ENCODE measurements at places on chromosomes 2 and 18. TPM values are rescaled to one million over a fixed set of nuclear protein-coding genes. Genes with fewer than 3 reads are reported as not detected.

Gene MOGAT1
- not detected for total RNA-seq

Gene SLC5A7
- not detected for total RNA-seq

Gene CYTIP
- 1.1 TPM for total RNA-seq

Gene ZC3H8
- 19.9 TPM for total RNA-seq

Gene ERBB4
- not detected for total RNA-seq

Gene GREB1L
- 75.4 TPM for total RNA-seq

Gene CGREF1
- total RNA-seq = 4.4 TPM

Gene DSC1
- total RNA-seq = not detected

Gene VAMP8
- total RNA-seq = 85.5 TPM
